ENCODE measurements at places on chromosomes 7 and 10.
A peak's percentile ranks its signal among the peaks of the same experiment; 100 is the strongest.

- DNase-seq: no peak
These were observed 40.1 kb upstream of the STRIP2 start for GRCh38 chr7:129394101-129394500.

GRCh38 chr10:53580465-53580864 is 807.9 kb upstream of the MBL2 start:
- DNase-seq: no peak

DNA sequence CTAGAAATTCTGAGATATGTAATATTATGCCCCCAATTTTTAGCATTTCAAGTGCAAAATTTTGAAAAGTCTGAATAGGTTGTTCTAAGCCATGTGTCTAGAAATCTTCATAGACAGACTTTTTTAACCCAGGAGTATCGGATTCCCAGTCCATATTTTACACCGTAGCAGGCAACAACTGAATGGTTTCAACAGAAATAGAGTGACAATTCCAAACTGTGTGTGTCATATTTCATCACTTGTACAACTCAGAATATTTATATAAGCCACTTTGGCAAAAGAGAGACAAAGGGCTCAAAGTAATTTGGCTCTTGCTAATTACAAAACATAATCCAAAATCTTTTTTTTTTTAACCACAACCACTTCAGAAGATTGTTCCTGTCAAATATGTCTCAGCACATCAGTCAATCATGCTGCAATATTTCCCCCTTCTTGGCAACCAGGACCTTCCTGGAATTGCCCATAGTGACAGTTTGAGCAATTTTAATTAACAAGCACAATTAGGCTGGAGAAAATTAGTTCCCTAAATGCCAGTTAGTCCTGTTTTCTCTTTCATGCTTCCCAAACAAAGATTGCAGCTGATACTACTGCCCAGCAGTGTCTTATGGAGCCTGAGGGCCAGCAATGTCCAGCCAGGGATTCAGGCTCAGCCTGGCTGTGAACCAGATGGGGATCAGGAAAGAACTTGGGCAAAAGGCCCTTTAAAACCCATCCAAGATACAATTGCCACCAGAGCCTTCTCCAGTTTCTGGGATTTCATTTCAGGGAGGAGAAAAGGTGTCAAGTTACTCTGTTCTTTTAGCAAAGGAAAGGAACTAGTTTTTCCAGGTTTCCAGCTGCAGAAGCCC is 533.3 kb upstream of the GHITM start:
- no peak for DNase-seq

DNA sequence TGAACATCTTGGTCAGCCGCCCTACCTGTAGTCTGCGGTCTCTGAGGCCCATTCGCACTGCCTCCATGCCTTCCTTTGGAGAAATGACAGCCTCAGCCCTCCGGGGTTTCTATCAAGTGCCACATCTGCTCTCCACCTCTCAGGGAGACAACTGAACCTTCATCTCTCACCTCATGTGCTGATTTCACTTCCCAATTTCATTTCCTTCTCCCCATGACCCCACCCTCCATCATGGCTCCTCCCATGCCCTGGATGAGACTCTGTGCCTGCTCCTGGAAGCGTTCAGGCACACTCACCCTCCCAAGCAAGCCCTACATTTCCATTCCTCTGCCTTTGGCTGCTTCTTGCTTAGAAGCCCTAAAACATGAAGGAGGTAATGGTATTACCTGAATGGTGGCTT is 7.8 kb upstream of the SCD start:
- no peak for DNase-seq

DNA sequence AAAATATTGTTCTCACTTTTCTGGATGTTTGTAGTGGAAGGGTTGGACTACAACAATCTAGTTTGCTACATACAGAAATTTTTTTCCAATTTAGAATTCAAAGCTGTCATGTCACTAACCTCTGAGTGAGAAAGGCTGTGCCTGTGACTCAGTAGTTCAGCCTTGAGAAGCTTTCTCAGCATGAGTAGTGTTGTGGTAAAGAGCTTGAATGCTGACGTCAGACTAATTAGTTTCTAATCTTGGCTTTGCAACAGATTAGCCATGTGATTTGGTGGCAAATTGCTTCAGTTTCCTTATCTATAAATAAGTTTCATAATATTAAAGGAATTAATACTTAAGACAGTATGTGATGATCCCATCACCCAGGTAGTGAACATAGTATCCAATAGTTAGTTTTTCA is 83.8 kb downstream of the ABCA13 start:
- DNase-seq: peak; percentile 74

GRCh38 chr10:36349445-36350078 is 707.5 kb upstream of the FZD8 start:
- peak; percentile 90 for DNase-seq

- no peak for DNase-seq
These were observed at the start of gene LLCFC1 for GRCh38 chr7:142939226-142939910. TSS of gene LLCFC1 (plus strand) at chr7:142939484. CDS start at chr7:142939622, 138 bp downstream.

GRCh38 chr7:128989961-128990360 is 52.2 kb downstream of the IRF5 start:
- DNase-seq: no peak

GRCh38 chr7:139588632-139589031 is 65.1 kb downstream of the CLEC2L start:
- DNase-seq: peak; percentile 36

DNA sequence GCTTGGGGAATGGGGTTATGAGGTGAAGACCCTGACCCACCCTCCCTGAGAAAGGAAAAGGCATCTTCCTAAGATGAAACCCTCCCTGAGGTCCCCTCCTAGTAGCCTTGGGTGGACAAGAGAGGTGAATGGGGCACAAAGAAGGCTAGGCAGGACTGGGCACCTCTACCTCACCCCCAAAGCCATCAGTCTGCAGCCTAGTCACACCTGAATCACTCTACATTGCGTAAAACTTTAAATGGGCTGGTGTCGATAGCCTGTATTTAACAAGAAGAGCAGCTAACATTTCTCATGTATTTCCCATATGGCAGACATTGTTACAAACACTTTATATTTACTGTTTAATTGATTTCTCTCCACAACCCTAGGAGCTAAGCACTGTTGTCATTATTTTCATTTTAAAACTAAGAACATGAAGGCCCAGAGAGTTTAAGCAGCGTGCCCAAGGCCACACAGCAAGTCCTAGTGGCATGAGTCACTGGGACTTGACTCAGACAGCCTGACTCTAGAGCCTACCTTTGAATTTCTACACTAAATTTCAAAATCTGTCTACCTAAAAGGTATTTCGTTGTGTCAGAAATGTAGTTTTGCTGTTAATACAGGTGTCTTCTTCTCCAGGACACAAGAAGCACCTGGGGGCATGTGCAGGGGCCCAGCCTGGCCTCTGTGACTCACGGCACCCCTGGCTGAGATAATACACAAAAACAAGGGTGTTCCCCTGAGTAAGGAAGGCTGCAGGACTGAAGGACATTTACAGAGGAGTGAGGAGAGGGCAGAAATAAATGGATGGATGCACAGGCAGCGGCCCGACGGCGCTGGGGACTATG is 3.4 kb downstream of the AOC1 start:
- DNase-seq: no peak
